ENCODE measurements at places on chromosomes 12 and 14.

DNA sequence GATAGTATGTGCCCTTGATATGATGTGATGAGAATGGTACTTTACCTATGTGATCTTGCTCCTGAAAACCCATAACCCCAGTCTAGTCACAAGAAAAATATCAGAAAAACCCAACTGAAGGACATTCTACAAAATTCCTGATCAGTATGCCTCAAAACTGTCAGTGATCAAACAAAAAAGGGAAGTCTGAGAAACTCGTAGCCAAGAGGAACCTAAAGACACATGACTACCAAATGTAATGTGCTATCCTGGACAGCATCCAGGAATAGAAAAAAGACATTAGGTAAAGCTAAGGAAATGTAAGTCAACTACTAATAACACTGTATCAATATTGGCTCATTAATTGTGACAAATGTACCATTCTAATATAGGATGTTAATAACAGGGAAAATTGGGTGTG is 4.1 kb upstream of the WIF1 start:
- DNase-seq: no peak

DNA sequence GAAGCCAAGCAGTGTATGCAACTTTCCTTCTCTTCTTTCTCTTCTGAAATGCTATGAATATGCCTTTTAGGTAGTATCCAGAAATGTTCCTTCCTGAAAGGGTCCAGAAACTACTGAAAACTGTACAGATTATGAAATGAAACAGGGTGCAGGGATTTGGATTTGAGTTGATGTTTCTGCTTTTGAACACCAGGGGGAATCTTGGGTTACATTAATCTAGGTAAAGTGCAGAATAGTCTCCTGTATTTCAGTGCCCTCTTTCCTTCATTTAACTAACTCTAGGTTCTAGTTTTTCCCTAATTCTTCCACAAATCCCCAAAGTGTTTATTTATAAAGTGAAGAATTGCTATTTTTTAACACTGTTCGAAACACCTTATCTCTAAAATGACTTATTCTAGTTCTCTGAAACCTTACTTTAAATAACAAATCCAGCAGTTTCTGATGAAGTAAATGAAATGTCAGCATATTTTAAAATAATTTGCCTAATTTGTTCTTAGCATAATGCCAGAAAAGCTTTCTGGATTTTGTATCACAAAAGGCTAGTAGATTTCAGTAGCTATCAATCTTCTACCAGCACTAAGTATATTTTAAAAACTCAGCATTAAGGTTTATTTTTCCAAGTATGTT is 111.9 kb downstream of the LRRK2 start:
- DNase-seq: no peak

DNA sequence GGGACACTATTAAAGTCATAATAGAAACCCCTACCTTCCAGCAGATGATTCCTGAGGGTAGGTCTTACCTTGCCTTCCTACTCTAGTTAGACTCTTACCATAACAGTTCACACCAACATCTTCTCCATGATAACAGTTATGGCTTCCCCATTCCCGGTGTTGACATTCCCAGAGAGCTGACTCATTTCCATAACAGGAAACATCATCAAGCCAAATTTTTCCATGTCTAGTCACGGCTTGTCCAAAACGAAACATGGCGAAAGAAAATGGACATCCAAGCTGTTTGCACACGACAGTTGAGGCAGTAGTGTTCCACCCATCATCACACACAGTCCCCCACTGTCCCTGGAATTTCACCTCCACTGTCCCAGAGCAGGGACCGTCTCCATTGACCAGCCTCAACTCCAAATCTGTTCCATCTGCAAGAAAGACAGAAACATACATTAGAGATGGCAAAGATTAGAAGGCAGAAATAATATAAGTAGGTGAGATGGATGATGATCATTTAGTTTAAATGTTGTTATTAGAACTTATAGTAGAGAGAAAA is 10.6 kb downstream of the CD163L1 start:
- no peak for DNase-seq

DNA sequence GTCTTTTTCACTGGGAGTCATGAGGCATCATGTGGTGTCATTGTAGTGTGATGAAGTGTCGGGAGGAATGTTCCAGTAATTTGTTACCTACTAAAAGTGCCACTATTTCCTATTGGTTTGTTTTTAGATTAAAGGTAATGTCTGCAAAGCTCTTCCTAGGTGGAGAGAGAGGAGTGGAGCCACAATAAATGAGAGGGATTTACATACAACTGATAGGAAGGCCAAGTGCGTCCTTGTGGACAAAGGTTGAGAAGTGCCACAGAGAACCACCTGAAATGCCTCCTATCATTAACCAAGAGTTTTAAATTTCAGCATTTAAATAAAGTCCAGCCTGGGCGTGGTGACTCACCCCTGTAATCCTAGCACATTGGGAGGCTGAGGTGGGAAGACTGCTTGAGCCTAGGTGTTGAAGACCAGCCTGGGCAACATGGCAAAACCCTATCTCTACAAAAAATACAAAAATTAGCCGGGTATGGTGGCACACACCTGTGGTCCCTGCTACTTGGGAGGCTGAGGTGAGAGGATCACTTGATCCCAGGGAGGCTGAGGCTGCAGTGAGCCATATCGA is 2.5 kb upstream of the SNX6 start:
- DNase-seq: no peak

- no peak for DNase-seq
These were observed 67.3 kb upstream of the TMCC3 start for GRCh38 chr12:94717656-94718055.

DNA sequence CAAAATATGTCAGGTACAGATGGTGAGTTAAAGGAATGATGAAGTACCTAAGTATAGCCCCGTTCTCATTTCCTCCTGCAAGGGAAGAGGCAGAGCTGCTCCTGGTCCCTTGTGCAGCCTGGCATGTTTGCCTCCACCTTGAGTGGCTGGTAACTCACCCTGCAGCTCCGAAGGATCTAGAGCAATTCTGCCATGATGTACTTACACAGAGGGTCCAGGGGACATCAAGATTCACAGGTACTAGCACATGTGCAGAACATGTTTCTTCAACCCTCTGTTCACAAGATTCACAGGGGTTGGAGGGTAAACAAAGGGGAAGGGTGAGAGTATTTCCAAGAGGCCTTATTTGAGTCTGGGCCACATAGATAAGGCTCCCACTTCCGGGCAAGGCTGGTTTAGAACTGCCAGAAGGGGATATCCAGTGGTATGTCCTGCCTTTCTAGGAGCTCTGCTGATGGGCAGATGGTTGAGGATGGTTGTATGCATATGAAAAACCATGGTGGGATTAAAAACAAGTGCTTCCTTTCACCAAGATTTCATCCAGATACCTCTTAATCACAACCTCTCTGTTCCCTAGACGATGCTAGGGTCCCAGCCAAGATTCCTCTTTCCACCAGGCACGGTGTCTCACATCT is 7.7 kb downstream of the DCTN2 start:
- DNase-seq: no peak

DNA sequence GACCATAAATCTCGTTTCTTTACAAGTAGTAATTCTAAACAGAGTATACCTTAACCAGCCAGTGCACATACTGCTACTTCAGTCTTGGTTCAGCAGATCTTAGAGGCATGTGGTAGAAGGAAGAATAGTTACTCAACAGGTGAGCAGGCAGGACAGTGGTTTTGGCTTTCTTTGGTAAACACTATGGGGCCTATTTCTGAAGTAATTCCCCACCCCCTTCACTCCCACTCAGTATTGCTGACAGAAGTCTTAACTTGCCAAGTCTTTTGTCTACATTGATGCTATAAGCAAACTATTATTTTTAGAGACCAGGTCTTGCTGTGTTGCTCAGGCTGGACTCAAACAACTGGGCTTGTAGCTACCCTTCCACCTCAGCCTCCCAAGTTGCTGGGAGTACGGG is 68.5 kb downstream of the FBXO34 start:
- peak; percentile 31 for DNase-seq

- DNase-seq: no peak
These were observed 40.8 kb upstream of the EPS8 start for GRCh38 chr12:15829949-15830348.

DNA sequence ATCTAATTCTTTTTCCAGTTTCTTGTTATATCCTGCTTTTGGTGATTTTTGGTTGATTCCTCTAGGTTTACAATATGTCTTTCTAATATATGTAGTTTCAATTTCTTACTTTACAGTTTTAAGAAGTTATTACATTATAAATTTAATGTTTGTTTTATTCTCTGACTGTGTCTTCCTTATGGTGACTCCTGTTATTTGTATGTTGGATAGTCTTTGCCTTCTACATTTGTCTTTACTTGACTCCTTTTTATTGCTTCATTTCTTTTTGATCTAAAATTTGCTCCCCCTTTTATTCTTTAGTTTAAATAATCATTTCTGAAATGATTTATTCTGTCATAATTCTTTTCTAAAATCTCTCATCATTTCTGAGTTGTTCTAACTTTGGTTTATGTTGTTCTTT is 125.8 kb downstream of the CCDC91 start:
- DNase-seq: no peak

Data from activated T-cell treated with anti-CD3 and anti-CD28 coated beads for 24 hours (primary cell).